ENCODE measurements at places on chromosomes 6 and 20.

GRCh38 chr6:109295774-109296156 is 86.5 kb downstream of the CD164 start:
- no peak for DNase-seq

DNA sequence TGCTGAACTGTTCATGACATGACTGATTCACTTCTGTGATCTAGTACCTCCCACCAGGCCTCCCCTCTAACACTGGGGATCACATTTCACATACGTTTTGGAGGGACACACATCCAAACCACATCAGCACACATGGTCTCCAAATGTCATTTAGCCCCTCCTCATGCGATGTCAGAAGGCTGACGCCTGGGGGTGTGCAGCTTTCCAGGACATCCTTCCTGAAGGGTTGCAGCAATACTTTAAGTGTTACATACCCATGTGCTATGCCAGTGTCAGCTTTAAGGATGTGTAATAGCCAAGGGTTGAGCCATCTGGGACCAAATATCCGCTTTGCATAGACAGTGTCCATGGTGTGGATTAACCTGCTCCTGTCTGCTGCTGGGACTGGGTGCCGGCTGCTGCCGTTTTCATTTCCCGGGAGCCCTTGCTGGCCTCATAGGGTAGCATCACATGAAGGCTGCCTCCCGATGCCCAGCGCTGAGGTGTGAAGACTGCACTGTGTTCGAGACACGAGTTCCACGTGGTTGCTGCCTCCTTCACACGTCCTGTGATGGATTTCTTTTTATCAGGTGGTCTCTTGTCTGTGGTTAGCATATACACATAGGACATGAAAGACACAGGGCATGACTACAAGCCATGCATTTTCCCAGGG is 219.0 kb downstream of the THBS2 start:
- no peak for DNase-seq

DNA sequence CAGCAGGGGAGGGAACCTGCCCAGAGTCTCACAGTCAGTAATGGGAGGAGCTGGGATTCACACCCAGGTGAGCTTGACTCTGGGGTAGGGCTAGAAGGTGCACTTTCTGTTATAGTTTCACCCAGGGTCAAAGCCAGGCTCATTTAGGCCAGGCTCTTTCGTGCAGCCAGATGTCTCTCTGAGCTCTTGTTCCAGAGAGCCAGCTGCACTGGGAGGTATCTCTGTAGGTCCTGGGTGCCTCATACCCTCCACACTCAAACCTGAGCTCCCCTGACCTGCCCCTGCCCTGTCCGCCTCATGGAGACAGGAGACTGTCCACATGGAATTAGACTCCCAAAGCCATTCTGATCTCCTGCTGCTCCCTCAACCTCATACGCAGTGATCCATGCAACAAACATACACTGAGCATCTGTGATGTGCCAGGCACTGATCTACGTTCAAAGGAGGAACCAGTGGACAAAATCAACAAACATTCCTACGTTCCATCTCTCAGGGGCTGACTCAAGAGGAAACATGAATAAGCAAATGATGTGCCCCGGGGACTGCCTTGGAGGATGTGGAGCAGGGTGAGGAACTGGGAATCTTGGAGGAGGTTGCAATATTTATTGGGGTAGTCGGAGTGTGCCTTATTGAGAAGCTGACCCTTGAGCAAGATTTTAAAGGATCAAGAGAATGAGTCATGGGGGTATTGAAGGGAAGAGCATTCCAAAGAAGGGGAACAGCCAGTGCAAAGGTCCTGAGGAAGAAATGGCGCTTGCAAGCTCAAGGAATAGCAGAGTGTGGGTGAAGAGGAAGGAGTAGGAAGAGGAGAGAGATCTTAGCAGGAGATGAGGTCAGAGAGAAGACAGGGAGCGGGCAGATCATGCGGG is 71.3 kb upstream of the TOX2 start:
- DNase-seq, result no peak

- no peak for DNase-seq
Measured at GRCh38 chr6:162331911-162332310, 395.7 kb downstream of the PRKN start.

- DNase-seq, result no peak
Measured at GRCh38 chr20:54535033-54535432, 59.6 kb downstream of the DOK5 start.

GRCh38 chr6:135183002-135183531 is 2.0 kb downstream of the MYB start:
- peak; percentile 42 for DNase-seq

GRCh38 chr6:166957087-166957804 is 896 bp upstream of the RNASET2 start:
- peak; percentile 77 for DNase-seq

DNA sequence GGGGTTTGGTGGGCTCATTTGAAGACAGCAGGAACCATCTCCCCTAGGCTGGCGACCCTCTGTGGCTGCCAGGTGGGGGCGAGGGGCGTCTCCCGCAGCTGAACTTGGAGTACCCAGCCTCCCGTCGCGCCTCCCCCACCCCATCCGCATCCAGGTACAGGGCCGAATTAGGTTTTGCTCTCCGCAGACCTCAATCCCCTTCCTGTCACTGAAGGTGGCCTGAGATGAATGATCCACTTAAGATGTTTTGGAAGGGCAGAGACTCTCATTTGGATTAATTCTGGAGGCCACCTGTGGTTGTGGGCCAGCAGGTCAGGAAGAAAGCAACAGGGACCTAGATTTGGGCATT is 493 bp downstream of the CD83 start:
- no peak for DNase-seq

DNA sequence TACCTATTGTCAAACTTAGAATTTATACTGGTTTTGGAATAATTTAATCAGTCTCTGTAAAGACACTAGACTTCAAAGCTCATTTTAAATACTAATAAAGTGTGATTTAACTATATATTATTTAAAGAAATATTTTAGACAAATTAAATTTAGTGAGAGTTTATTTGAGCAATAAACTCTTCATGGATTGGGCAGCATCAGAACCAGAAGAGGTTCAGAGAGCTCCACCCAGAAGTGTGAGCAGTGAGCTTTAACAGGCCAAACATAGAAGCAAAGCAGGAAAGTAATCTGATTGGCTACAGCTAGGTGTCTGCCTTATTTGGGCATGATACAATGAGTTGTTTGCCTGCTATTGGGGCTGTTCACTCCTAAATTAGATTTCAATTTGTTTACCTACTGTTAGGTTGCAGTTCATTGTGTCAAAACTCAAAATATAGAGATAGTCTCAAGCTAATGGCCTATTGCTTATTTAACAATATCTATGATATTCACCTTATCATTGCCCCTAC is 355.1 kb upstream of the RNF217 start:
- no peak for DNase-seq

- no peak for DNase-seq
Measured at GRCh38 chr6:30819297-30819917, 64.9 kb upstream of the DDR1 start.

- no peak for DNase-seq
Measured at GRCh38 chr6:71335544-71335943, 46.9 kb downstream of the OGFRL1 start.

- DNase-seq, result no peak
Measured at GRCh38 chr6:109055771-109056235, 38.8 kb downstream of the SESN1 start.

DNA sequence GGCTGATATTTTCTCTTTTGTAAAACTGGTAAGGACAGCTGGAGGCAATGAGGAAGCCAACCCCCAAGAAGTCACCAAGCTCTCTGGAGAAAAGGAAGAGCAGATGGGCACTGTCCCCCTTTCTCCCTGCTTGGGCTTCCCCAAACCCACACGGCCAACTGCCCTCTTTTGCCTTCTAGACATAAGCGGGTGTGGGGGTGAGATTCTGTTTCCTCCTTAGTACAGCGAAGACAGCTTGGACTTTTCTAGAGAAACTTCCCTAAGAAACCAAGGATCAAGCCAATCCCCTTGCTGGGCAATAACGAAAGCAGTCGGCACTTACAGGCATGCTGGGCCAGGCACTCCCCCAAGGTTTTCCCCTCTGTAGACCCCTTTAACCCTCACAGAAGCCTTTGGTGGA is 110.3 kb downstream of the CDC5L start:
- no peak for DNase-seq
